ENCODE measurements at places on chromosomes 4 and X. TPM values are rescaled to one million over a fixed set of nuclear protein-coding genes. Genes with fewer than 3 reads are reported as not detected.

GRCh38 chr4:41505161-41505661, 32.7 kb upstream of the LIMCH1 start:
- peak; percentile 20 for DNase-seq

DNA sequence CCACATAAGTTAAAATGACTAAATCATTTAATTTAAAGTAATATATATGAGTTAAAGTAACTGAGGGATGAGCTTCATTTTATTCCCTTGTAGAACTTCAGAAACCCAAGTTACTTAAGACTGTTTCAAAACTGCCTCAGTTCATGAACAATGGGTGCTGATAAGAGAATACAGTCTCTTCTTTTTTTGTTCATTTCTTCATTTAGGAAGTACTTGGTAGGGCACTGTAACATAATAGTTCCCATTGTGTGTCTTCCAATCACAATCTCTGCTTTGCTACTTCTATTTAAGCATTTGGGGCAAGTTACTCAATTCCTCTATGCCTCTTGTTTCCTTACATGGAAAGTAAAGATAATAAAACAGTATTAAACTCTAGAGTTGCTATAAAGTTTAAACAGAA, 50.4 kb downstream of the HHIP start:
- DNase-seq, result no peak

GRCh38 chr4:56979421-56980072, 851 bp downstream of the POLR2B start:
- no peak for DNase-seq

GRCh38 chrX:21379991-21380390, 5.8 kb downstream of the CNKSR2 start:
- DNase-seq, result no peak

- DNase-seq, result no peak
Measured at GRCh38 chrX:42143866-42144592, 220.7 kb upstream of the CASK start.

TDO2 gene
- 0.04 TPM for polyA plus RNA-seq

DNA sequence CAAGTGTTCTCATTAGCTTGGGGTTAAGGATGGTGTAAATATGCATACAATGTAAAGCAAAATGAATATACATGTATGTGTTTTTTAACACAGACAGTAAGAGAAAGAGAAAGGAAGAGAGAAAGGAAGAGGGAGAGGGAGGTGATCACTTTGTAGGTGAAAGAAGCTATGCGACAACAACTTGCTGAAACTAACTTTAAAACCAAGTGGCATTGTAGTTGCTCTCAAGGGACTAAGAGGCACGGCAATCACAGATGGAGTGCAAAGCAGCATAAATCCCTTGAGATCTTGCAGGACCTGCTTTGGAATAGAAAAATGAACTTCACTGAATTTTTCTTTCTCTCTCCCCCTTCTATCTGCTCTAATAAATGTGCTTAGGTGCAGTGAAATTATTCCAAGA, 1665.0 kb upstream of the TENM3 start:
- no peak for DNase-seq

ADH1A gene
- not detected for polyA plus RNA-seq

GRCh38 chr4:160238790-160239189, 1135.9 kb downstream of the RAPGEF2 start:
- no peak for DNase-seq

GPRASP3 gene
- polyA plus RNA-seq, result 1.1 TPM

HMGB2 gene
- 88.9 TPM for polyA plus RNA-seq

SOX3 gene
- not detected for polyA plus RNA-seq

DNA sequence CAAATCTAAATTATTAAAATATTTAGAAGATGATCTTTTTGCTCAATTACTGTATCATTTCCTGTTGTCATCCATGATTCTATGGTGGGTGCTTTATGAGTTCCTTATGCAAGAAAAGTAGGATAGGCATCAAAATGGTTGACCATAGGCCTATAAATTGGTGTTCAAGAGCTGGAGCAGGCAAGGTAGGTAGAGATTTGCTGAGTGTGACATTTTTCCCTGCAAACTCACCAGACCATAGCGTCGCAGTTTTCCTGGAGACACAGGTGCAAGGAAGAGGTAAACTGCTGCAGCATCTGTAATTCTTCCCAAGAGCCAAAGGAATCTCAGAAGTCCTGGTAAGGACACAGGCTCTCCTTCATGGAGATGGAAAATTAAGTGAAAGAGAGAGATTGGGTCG, 33.7 kb upstream of the DCLK2 start:
- no peak for DNase-seq

DNA sequence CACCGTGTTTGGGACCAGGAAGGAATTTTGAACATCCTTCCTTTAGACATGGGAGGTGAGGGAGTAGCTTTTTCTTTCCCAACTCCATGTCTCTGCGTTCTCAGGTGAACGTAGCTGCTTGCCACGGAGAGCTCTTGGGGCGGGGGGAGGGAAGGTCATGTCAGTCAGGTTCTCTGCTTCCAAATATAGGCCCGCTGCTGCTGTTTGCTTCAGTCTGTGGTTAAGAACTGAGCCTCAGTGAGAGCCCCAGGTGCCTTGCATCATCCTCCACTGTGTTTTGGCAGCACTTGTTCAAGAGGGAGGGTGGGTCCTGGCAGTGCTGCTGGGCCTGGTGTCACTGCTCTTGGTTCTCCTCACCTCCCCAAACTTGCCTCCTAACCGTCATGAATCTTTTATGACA, 46.5 kb downstream of the HADH start:
- DNase-seq, result no peak

SCLT1 gene
- 3.9 TPM for polyA plus RNA-seq

- no peak for DNase-seq
Measured at GRCh38 chrX:794311-794710, 163.7 kb downstream of the SHOX start.

- peak; percentile 39 for DNase-seq
Measured at GRCh38 chr4:26779674-26780073, 81.0 kb upstream of the STIM2 start.

XAGE2 gene
- polyA plus RNA-seq, result not detected

GRCh38 chr4:181957088-181957487, 286.1 kb upstream of the TENM3 start:
- DNase-seq, result no peak

GRCh38 chr4:94507708-94508107, 56.0 kb downstream of the PDLIM5 start:
- DNase-seq, result peak; percentile 39

GLRA3 gene
- not detected for polyA plus RNA-seq

PABPC1L2A gene
- not detected for polyA plus RNA-seq

GIMD1 gene
- not detected for polyA plus RNA-seq

ARMCX4 gene
- polyA plus RNA-seq, result 4.2 TPM

DNA sequence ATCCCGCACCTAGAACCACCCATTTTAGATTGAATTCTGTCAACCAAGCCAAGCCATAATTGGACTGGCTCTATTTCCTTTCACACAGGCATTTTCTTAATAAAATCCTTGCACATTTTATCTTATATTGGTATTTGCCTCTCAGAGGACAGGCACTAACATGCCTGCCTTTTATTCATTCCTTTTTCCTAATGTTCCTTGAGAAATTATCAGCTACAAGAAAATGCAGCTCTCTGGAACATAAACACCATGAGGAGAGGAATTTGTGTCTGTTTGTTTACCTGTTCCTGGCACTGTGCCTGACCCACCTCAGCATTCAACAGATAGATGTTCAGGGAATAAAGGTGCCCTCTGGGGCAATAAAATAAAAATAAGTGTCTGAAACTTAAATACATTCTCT, 116.2 kb downstream of the PDHA2 start:
- DNase-seq, result no peak

FGFBP2 gene
- polyA plus RNA-seq, result 0.39 TPM
